ENCODE measurements at places on chromosomes 5 and 9.

DNA sequence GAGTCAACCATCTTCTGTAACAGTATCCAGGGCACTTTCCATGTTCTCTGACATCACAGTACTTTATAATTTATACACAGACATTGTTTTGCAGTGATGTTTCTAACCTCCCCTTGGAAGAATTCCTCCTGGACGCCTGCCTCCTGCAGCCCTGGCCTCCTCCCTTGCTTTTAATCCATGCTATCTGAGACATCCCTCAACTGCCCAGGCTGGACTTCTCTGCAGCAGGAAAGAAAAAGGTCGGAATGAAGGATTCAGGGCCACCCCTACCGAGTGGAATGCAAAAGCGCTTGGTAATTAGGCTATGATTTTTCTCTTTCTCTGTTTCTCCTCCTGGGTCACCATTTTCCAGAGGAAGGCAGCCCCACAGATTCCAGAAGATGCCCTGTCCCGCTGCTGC lies 47.0 kb upstream of the SHC3 start:
- DNase-seq = no peak

DNA sequence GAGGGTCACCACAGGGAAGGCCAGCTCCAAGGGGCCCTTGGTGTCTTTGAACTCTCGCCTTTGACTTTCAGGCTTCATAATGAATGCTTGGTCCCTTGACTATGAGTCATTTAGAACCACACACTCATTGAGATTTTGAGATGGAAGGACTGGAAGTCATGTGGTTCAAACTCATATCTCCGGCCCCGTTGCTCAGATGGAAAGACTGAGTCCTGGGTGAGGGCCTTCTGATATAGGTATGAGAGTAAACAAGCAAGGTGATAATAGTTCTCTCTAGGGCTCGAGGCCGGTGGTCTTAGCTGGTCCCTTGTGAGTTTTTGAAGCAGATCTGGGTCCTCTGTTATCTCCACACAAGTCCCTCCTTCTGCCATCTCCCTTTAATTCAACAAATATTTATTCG lies 210.6 kb downstream of the PAX5 start:
- DNase-seq = no peak

DNA sequence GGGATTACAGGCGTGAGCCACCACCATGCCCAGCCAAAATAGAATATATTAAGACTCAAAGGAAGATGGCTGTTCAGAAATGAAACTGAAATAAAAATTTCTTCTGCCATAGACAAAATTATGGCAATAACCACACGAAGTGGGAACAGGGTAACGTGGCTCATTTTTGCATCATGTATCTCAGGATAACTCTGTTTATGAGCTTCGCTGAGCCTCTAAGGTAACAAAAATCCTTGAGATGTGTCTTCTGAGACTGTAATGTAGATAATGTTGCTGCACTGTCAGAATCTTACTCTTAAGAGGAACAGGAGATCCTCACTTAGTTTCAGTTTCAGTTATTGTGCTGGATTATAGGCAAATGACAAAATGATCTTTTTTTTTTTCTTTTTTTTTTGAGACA lies 153.8 kb downstream of the GOLPH3 start:
- no peak for DNase-seq

- DNase-seq = no peak
These were observed 180.2 kb downstream of the TRIM36 start for GRCh38 chr5:114989512-114989911.

GRCh38 chr9:77907585-77907984 lies 124.0 kb downstream of the GNAQ start:
- DNase-seq = no peak

GRCh38 chr5:159096924-159097783 lies 2.6 kb downstream of the EBF1 start:
- no peak for DNase-seq

GRCh38 chr5:129804705-129805104 lies 56.8 kb downstream of the MINAR2 start:
- no peak for DNase-seq

DNA sequence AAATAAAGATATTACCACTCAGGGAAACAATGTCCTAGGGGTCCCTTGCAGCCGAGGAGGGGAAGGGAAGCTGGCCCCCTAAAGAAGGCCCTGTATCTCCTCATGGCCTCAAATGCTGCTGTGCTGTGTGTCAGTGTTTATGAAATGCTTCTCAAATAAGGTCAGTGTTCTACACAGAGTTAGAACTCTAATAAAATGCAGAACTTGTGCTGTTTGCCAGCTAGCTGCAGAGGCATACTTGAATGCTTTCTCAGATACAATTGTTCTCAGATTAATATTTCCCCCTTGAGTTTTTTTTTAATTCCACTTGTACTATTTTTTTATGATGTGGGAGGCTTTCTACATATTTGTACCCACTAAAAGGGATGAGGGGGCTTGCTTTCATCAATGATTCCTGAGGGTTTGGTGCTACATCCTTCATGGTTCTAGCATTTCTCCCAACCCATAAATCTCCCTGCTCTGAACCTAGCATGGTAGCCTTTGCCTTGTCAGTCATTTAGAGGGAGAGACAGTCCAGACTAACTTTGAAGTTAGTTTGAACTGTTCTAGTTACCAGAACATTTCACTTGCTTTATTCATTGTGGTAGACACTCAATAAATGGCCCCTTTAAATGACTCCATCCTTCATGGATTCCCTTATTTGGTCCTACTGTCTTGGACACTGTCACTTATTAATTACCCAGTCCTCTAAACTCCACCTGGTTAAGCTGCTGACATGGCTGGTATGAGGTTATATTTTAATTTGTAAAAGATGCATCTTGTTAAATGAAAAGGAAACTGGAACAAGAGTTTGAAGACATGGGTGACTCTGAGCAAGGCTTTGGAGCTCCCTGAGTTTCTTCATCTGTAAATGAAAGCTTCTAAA lies 12.6 kb downstream of the SLIT3 start:
- no peak for DNase-seq

- DNase-seq = no peak
These were observed 1471.8 kb upstream of the NUDT12 start for GRCh38 chr5:105034401-105034763.

DNA sequence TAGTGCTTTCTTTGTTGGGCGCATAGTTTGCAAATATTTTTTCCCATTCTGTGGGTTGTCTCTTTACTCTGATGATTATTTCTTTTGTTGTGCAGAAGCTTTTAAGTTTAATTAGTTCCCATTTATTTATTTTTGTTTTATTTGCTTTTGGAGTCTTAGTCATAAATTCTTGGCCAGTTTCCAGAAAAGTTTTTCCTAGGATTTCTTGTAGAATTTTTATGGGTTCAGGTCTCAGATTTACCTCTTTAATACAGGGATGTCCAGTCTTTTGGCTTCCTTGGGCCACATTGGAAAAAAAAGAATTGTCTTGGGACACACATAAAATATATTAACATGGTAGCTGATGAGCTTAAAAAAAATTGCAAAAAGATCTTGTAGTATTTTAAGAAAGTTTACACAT lies 122.0 kb downstream of the WDR70 start:
- no peak for DNase-seq

- no peak for DNase-seq
These were observed 30.2 kb downstream of the PTPN3 start for GRCh38 chr9:109467936-109468335.

- no peak for DNase-seq
These were observed 94.2 kb downstream of the SLC24A2 start for GRCh38 chr9:19694601-19695000.

DNA sequence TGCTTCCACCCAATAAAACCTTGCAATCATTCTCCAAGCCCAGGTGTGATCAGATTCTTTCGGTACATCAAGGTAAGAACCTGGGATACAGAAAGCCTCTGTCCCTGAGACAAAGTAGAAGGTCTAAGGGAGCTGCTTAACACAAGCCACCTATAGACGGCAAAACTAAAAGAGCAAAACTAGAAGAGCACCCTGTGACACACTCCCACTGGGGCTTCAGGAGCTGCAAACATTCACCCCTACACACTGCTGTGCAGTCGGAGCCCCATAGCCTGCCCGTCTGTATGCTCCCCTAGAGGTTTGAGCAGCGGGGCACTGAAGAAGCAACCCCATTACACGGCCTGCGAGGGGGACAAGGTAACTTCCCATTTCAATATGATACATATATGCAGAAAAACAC lies 179.6 kb upstream of the CDH9 start:
- no peak for DNase-seq

DNA sequence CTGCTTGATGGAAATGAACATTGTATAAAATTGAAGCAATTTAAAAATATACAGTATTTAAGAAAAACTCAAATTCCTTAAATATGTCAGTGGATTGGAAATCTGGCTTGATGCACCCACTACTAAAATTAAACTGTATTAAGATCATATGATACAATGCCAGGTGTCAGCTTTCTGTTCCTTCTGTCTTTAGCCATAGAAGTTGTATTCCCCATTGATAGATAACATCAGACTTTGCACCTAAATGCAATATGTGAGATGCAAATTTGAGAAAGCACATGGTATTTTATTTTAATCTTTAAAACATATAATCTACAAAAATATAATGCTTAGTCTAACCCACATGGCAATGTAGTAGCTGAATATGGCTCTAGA lies 697.4 kb upstream of the WWC1 start:
- no peak for DNase-seq

- DNase-seq = no peak
These were observed 43.8 kb downstream of the LHFPL2 start for GRCh38 chr5:78604689-78605285.

- no peak for DNase-seq
These were observed 8.0 kb downstream of the SPARC start for GRCh38 chr5:151678713-151679112.

- DNase-seq = no peak
These were observed 803 bp upstream of the CCNO start for GRCh38 chr5:55234121-55234700.

- no peak for DNase-seq
These were observed 22.9 kb upstream of the GLRX start for GRCh38 chr5:95845391-95845790.

GRCh38 chr5:177453852-177454396 lies 7.3 kb downstream of the PRR7 start:
- DNase-seq = no peak

Measured in stimulated activated CD4-positive, alpha-beta T cell treated with anti-CD3 and anti-CD28 coated beads, TNF-alpha, amount 100 ng/mL, for 4 hours (primary cell).